ENCODE measurements at places on chromosomes 5 and 9.

DNA sequence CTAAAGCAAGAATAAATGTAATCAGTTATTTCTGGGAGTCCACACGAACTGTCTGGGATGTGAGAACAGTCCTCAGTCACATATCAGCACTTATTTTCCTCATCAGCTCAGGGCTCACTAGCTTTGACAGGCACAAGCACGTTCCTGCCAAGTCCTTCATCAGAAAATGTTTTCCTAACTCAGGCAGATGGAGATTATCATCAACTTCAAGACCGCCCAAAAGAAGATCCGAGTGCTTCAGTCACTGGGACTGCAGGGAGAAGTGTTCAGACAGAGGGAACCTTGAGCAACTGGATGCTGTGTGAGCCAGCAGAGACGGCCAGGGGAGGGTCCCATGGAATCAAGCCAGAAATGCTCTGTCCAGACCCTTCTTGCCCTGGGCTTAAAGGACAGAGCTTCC, 189.4 kb downstream of the NXNL2 start:
- no peak for DNase-seq

GRCh38 chr5:14737291-14737690, 72.8 kb downstream of the OTULIN start:
- DNase-seq: no peak

- no peak for DNase-seq
These were observed 138.0 kb downstream of the GDNF start for GRCh38 chr5:37701868-37702267.

GRCh38 chr9:72401396-72401795, 36.4 kb upstream of the ZFAND5 start:
- DNase-seq: no peak
